ENCODE measurements at places on chromosomes 3 and 15. TPM values are rescaled to one million over a fixed set of nuclear protein-coding genes. Genes with fewer than 3 reads are reported as not detected.

DNA sequence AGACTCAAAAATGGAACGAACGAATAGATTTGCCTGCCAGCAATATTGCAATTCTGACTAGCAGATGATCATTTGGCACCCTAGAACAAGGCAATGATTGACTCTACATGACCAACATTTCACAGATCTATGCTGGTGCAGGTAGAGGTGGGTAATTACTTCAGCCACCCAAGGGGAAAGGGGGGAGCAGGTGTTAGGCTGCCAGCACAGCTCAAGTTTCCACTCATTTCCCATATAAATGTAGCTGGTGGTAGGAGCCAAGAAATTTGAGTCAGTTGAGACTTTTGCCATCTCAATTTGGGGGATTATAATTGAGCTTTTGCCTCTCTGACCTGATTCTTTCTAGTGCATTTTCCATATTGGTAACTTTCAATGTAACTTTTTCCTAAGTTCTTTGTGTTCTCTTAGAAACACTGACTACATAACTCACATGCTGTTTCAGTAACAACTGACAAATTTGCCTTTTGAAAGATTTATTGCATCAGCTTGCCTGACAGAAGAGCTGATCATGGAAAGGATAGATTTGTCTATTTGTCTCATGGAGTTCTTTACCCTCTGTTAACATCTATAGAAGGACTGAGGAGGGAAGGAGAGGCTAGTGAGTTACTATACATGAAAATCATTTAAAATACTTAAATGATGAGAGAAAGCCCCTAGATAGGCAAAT, 902.5 kb downstream of the ZPLD1 start:
- H3K4me1 ChIP-seq = no peaks in the 10 kb centered on the region
- H3K4me3 ChIP-seq = no peak overlapping the region
- H3K27ac ChIP-seq = no peak overlapping the region
- no peaks in the 10 kb centered on the region for H3K27me3 ChIP-seq
- H3K36me3 ChIP-seq = no peaks in the 10 kb centered on the region

DNA sequence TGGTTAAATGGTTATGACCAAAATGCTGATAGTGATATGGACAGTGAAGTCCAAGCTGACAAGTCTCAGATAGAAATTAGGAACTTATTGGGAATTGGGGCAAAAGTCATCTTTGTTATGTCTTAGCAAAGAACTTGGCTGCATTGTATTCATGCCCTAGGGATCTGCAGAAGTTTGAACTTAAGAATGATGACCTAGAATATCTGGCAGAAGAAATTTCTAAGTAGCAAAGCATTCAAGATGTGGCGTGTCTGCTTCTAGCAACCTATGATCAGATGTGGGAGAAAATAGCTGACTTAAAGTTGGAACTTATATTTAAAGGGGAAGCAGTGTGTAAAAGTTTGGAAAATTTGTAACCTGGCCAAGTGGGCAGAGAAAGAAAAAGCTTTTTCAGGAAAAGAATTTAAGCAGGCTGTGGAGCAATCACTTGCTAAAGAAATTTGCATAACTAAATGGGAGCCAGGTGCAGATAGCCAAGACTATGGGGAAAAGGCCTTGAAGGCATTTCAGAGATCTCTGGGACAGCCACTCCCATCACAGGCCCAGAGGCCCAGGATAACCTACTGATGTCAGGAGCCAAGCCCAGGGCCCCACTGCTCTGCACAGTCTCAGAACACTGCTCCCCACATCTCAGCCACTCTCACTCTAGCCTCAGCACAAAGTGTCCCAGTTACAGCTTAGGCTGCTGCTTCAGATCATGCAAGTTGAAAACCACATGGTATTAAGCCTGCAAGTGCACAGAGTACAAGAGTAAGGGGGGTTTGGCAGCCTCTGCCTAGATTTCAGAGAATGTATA, 147.8 kb upstream of the TGFBR2 start:
- no peaks in the 10 kb centered on the region for H3K4me1 ChIP-seq
- H3K27me3 ChIP-seq = no peaks in the 10 kb centered on the region
- no peaks in the 10 kb centered on the region for H3K36me3 ChIP-seq
- no peak overlapping the region for H3K4me3 ChIP-seq

GRCh38 chr3:188037965-188038581, 115.9 kb upstream of the LPP start:
- no peak for DNase-seq
- no peaks in the 10 kb centered on the region for H3K27me3 ChIP-seq
- no peak overlapping the region for H3K4me3 ChIP-seq
- H3K4me1 ChIP-seq = peaks cover 4% of the 10 kb centered on the region

DNA sequence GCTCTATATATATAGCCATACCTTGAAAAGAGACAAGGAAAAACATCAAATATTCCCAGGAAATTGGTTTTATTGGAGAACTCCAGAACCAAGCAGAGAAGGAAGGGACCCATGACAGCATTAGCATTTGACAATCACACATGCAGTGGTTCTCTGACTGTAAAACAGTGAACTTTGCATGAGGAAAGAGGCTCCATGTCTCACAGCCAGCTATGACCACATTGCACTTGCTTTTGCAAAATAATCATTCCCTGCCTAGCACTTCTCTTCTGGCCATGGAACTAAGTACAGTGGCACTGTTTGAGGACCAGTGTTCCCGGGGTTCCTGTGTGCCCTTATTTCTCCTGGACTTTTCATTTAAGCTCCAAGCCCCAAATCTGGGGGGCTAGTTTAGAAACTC, 85.5 kb downstream of the TGFBR2 start:
- peaks cover 13% of the 10 kb centered on the region for H3K4me1 ChIP-seq
- H3K27ac ChIP-seq = no peak overlapping the region
- peaks cover 10% of the 10 kb centered on the region for H3K36me3 ChIP-seq
- H3K27me3 ChIP-seq = no peaks in the 10 kb centered on the region

GRCh38 chr3:45610119-45610518, 15.6 kb downstream of the LIMD1 start:
- DNase-seq = no peak
- no peak overlapping the region for H3K27ac ChIP-seq
- no peaks in the 10 kb centered on the region for H3K27me3 ChIP-seq
- no peak overlapping the region for H3K4me3 ChIP-seq
- peaks cover 31% of the 10 kb centered on the region for H3K4me1 ChIP-seq
- peaks cover 2% of the 10 kb centered on the region for H3K36me3 ChIP-seq

- no peaks in the 10 kb centered on the region for H3K27me3 ChIP-seq
- no peaks in the 10 kb centered on the region for H3K4me1 ChIP-seq
- no peaks in the 10 kb centered on the region for H3K36me3 ChIP-seq
- no peak overlapping the region for H3K27ac ChIP-seq
- H3K4me3 ChIP-seq = no peak overlapping the region
Observed at GRCh38 chr15:38406436-38406835, 47.5 kb upstream of the FAM98B start.

GRCh38 chr15:31342781-31343626, 16.4 kb downstream of the KLF13 start:
- H3K4me3 ChIP-seq = no peak overlapping the region
- no peaks in the 10 kb centered on the region for H3K27me3 ChIP-seq
- H3K27ac ChIP-seq = no peak overlapping the region

- H3K4me3 ChIP-seq = no peak overlapping the region
- H3K36me3 ChIP-seq = no peaks in the 10 kb centered on the region
- DNase-seq = peak; percentile 73
- no peaks in the 10 kb centered on the region for H3K27me3 ChIP-seq
Observed at GRCh38 chr15:85404918-85405866, 24.8 kb downstream of the AKAP13 start.

The CCDC14 gene
- 54.7 TPM for total RNA-seq

DNA sequence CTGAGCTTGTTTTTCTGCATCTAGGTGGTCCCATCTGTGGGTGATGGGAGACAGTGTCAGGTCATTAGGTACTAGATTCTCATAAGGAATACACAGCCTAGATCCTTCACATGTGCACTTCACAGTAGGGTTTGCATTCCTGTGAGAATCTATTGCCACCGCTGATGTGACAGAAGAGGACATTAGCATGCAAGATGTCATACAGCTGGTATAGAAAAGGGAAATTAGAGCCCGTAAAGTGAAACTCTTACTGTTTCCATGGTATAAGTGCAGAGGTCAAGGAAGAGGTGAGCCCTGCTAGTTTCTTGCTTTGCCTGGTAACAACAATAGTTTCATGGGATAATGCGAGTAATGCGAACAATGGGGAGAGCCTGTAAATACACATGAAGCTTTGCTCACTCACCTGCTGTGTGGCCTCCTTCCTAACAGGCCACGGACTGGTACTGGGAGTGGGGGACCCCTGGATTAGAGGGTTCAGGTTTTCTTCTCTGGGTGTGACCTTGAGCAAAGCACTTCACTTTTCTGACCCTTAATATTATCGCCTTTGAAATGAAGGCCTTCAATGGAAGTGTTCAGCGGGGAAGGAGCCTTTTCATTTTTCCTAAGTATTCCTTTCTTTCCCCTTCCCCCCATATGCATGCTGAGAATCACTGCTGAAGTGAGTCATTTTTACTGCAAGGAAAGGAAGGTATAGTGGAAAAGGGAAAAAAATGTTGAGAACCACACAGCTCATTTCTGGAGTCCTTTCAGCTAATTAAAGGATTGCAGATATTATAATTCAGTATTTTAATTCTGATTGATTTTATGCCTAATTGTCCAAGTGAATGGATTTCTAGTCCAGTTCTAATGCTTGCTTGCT, 286.4 kb downstream of the UBE2E2 start:
- no peaks in the 10 kb centered on the region for H3K4me1 ChIP-seq
- DNase-seq = peak; percentile 15
- H3K27me3 ChIP-seq = no peaks in the 10 kb centered on the region

- no peak overlapping the region for H3K4me3 ChIP-seq
- no peaks in the 10 kb centered on the region for H3K36me3 ChIP-seq
- no peak overlapping the region for H3K27ac ChIP-seq
- H3K27me3 ChIP-seq = peaks cover 13% of the 10 kb centered on the region
- DNase-seq = no peak
Observed at GRCh38 chr15:70470556-70471191, 292.7 kb downstream of the UACA start.

DNA sequence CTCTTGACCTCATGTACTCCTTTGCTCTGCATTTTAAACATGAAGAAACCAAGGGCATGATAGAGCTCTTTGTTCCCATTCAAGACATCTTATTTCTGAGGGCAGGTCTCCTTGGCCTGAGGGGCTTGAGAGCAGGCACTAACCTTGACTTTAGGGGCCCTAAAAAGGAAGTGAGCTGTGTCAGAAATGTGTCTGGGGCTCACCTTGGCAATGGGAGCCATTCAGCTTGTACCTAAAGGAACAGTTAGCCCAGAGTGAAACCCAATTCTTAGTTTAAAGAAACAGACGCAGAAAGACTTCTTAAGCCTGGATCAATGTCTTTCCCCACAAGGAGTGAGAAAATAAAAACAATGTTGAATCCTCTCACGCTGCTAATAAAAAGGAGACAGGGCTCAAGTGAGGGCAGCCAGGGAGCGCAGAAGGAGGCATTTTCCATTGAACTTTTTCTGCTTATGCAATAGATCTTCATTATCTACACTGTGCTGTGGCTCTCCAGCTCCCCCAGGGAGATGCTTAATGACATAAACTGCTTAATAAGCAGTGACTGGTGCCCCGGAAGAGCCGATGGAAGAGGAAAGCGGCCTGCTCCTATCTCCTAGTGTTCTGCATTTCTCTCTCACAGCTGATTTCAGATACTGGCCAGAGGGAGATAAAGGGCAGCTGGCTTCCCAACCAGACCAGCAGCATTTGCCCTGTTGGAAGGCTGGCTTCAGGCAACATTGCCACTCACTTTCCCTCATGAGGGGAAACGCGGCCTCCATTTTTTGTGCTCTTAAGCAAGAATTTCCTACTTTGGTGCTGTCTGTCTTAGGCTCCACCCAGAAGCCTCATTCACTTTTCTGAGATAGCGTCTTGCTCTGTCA, 152.0 kb downstream of the OPA1 start:
- no peak overlapping the region for H3K27ac ChIP-seq
- no peak overlapping the region for H3K4me3 ChIP-seq
- peak; percentile 17 for DNase-seq
- H3K27me3 ChIP-seq = peaks cover 4% of the 10 kb centered on the region
- no peaks in the 10 kb centered on the region for H3K4me1 ChIP-seq

DNA sequence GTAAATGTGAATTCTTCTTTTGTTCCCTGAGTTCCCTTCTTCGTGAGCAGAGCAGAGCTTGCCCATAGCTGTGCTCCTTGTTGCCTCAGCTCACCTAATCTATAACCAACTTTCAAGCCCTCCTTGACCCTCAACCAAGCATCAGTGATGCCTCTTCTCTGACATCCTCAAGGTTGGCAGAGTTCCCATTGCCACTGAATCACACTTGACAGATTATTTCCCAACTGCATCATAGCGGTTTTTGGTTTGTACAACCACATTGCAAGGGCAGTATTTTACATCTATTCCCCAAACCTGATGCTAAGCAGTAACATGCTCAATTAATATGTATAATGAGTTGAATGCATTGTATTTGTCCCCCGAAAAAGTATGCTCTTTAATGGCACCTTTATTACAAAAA, 133.0 kb upstream of the SNTN start:
- H3K4me1 ChIP-seq = no peaks in the 10 kb centered on the region
- no peak overlapping the region for H3K4me3 ChIP-seq
- no peaks in the 10 kb centered on the region for H3K36me3 ChIP-seq
- no peak overlapping the region for H3K27ac ChIP-seq
- peak; percentile 56 for DNase-seq

GRCh38 chr3:133865136-133865855, 30.4 kb downstream of the RAB6B start:
- H3K27ac ChIP-seq = no peak overlapping the region
- H3K4me1 ChIP-seq = no peaks in the 10 kb centered on the region
- H3K27me3 ChIP-seq = peaks cover 4% of the 10 kb centered on the region
- H3K36me3 ChIP-seq = no peaks in the 10 kb centered on the region
- no peak overlapping the region for H3K4me3 ChIP-seq
- no peak for DNase-seq

The TGM4 gene
- total RNA-seq = not detected

The CLDN16 gene
- total RNA-seq = under 0.01 TPM

The CHRM5 gene
- total RNA-seq = not detected

The UBAP1L gene
- 0.99 TPM for total RNA-seq

The MESP1 gene
- total RNA-seq = 1.3 TPM

DNA sequence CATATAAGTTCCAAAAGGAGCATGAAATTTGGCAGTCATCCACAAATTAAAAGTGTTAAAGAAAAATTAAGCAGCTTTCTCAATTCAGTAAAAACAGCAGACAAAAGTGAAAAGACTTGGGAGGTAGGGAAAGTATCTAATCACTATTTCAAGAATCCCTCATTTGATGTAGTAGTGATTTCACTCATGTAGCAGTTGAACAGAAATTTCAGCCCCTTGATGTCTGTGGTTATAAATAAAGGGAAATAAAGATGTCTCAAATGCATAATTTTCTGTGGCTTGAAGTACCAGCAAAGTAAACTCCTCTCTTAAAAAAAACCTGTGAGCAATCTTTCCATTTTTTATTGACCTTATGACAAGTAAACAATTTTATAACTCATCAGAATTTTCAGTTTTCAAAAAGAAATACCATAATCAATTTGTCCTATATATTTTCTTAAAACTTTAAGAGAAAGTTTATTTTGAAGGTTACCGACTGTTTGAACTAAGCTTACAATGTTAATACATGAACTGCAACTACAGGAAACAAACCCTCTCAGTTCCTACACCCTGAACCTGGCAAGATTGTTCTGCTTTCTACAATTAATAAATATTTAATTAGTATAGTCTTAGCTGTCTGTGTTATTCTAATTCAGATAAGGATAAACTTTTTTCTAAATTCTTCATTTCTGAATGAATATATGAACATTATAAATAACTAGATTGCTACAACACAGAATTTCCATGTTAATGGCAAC, 94.2 kb downstream of the CBLB start:
- DNase-seq = no peak
- H3K4me3 ChIP-seq = no peak overlapping the region
- no peak overlapping the region for H3K27ac ChIP-seq
- H3K36me3 ChIP-seq = no peaks in the 10 kb centered on the region
- no peaks in the 10 kb centered on the region for H3K27me3 ChIP-seq

Measured in fibroblast of lung (primary cell).